Fibroblast of skin of back (primary cell): ENCODE measurements at places on chromosomes 6 and 20.

DNA sequence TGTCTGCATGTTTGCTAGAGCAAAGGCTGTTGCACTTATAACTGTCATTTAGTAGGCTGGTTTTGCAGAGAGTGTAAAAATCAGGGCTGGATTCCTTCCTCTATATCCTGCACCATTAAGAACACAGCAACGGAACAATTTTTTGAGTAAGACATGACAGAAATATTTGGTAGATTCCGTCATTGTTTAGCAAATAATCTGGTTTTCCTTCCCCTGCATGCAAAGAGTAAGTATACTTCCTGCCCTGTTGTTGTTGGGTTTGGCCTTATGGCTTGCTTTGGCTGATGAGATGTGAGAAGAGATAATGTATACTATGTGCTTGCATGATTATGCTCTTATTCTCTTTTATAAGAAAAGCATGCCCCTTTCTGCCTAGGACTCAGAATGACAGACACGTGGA is 23.8 kb downstream of the MANEA start:
- peak; percentile 25 for DNase-seq

- DNase-seq: no peak
Observed at GRCh38 chr20:60480950-60481742, 522.9 kb downstream of the CDH26 start.

DNA sequence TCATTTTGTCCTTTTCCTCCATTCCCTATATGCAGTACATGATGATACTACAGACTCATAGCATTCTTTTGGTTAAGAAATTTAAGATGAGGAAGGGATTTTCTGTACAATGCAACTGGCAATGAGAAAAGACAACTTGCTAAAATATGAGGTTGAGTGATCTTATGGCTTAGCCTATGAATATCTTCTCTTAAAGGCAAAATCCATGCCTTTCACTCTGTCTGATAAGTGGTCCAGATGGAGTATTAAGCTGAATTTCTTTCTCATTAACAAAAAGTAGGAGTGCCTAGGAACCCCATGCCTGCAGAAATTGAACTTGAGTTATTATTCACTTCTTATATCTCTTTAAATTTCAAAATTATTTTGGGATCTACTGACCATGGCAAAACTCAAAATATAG is 135.3 kb downstream of the GRIK2 start:
- DNase-seq: no peak

DNA sequence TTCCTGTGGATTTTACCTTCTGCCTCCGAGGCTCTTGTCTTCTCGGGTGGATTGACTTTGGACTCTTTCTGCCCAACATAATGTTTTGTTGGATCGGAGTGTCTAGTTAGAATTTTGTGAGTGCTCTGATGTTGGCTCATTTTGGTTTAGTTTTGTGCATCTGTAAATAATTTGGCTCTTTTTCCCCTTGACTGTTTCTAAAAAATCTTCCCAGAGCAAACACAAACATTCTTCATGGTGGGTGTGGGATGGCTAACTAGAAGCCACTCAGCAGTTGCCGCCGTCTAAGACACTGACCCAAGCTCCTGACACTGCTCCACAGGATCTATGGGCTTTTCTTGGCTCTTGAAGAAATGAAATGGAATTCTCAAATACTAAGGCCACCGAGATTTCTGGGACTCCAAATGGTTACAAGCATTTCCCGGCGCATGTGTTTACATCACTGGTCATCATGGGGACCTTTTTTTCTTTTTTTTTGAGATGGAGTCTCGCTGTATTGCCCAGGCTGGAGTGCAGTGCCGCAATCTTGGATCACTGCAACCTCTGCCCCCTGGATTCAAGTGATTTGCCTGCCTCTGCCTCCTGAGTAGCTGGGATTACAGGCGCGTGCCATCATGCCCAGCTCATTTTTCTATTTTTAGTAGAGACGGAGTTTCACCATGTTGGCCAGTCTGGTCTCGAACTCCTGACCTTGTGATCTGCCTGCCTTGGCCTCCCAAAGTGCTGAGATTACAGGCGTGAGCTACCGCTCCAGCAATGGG is 92.0 kb upstream of the FRMD1 start:
- DNase-seq: no peak

DNA sequence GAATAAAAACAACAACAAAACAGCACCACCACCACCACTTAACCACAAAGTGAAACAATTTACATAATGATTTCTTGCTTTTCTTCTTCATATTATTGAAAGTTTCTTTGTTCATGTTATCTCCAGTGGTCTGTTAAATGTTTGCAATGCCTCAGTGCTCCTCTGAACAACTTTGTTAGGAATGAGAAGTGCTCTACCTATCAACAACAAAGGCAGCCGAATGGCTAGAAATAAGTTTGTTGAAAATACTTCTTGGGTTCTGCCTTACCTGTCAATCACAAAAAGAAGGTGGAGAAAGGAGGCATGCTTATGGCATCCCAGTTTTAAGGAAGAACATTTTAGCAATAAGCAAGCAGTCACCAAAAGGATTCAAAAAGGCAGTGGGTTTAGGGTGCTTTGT is 490.2 kb downstream of the PRKN start:
- no peak for DNase-seq
